Hypothalamus (tissue), 51 donors: ENCODE measurements at places on chromosomes 2 and 18.

GRCh38 chr2:85415980-85416650, 2.4 kb upstream of the SH2D6 start:
- DNase-seq: no peak

DNA sequence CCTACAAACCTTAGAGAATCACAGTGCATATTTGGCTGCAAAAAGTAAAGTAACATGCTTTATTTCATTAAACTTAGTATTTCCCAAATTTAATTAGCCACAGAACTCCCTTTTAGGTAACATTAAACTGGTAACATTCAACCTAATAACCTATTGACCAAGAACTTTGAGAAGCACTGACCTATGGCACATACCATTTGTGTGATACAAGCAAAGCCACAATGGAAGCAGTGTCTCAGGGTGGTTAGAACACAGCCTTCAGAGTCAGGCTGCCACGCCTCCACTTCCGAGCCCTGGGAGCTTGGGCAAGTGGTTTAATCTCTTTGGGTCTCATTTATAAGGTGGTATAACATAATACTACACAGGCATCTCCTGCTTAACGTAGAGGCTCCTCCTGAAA, 301.4 kb downstream of the PDE11A start:
- no peak for DNase-seq

GRCh38 chr2:206890926-206891325, 48.4 kb upstream of the CPO start:
- DNase-seq: no peak

DNA sequence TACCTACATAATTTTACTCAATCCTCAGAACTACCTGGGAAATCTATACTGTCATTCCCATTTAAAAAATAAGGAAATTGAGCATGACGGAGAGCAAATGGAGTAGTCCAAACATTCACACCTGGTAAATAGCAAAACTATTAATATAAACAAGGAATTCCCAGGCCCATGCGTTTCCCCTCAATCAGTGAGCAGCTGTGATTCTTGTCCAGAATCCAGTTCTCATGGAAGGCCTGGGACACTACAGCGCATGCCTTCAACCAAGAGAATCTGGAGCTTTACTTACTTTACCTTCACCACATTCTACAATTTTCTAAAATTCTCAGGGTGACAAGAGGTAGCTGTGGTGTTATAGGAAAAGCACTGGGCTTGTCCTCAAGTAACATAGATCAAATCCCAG, 259.0 kb downstream of the LRATD1 start:
- no peak for DNase-seq

DNA sequence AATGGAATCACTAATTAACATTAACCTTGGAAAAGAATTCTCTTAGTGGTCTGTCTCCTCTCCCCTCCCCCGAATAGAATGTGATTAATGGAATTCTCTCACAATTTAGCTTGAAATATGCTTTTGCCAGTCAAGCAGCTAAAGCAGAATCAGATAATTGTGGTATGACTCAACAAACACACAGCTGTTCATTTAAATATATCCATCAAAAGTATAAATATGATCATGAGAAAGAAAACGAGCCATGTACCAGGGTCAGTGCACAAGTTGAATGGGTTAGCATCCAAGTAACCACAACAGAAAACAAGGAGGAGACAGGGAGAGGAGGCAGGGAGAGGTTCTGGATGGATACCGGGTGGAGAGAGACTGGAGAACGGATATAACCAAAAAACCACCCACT, 66.9 kb downstream of the ACVR1 start:
- DNase-seq: no peak

GRCh38 chr18:50312296-50313030, 25.0 kb upstream of the CXXC1 start:
- DNase-seq: no peak

DNA sequence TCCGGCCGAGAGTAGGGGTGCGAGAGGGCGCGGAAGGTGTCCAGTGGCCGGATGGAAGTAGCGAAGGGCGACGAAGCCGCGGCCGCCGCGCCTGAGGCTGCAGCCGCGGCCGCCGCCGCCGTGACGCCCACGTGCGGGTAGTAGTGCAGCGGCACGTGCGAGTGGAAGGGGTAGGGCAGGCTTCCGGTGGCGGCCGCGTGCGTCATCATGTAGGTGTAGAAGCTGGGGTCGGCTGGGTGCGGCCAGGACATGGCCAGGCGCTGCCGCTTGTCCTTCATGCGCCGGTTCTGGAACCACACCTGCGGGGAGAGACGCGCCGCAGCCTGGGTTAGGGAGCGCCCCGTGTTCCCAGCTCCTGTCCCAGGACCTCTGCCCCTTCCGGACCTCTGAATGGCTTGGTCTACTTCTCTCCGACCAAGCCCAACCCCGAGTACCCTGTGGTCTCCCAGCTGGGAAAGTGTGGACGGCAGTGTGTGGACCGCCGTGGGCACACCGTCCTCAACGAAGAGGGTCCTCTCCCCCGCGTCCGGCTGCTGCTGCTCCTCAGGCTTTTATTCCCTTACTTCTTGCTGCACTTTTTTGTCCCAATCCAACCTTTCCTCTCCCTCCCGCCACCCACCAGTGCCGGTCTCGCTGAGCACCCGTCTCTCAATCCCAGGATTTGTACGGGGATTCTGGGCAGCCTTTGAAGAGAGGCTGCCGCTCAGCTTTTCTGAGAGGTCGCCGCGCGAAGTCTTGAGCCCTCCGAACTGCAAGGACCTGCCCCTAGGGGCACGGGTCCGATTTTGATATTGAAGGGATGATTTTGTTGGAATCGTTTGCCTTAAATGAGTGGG, 3.0 kb downstream of the EVX2 start:
- no peak for DNase-seq

DNA sequence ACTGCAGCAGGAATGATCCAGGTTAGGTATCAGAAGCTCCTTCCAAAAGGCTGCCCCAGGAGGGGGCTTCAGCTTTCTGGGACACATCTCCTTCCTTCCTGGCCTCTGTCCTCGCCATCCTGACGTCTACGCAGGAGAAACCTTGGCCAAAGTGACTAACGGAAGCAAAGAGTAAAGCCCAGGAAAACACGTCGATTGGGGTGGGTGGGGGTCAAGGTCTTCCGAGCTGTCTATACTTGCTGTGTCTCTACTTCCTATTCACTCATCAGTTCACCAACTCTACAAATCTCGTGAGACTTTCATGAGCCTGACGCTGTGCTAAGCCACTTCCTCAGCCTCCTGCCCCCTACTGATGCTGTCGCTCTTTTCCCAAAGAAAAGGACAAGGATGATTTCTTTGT, 212.6 kb downstream of the TNS1 start:
- DNase-seq: no peak

GRCh38 chr18:45687621-45688020, 36.4 kb upstream of the SLC14A1 start:
- no peak for DNase-seq

DNA sequence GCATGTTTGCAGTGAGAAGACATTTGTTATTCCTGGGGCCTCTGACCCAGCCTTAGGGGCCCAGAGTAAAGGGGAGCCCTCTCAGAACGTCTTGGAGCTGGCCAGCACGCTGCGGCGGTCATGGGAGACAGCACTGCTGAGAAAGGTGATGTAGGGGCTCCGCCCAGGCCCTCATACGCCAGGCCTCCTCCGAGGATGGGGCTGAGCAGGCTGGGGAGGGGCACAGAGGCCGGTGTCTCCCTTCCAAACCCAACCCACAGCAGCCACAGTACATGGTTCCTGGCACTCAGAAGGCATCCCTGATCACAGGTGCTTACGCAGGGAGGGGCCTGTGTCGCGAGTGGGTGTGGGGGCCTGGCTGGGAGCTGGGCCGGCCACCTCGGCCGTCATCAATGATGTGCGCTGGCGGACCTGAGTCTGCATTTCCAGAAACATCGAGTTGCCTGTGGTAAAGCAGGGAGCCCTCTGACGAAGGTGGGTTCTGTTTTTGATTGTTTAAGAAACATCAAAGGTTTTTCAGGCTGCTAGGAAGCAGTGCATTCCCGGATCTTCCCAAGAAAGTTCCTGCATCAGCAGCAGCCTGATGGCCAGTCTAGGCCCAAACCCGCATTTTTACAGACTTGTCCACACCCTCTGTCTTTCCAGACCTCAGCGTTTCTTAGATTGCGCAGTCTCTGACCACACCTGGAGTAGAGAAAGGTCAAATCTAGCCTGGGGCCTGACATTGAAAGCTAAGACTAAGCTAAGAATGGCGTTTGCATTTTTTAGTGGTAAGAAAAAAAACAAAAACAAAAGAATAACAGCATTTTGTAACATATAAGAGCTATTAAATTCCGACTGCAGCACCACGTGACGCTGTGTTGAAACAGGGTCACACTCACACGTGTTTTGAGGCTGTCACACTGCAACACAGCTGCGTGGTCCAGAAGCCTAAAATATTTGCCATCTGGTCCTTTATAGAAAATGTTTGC, 51.2 kb upstream of the PXDN start:
- no peak for DNase-seq

DNA sequence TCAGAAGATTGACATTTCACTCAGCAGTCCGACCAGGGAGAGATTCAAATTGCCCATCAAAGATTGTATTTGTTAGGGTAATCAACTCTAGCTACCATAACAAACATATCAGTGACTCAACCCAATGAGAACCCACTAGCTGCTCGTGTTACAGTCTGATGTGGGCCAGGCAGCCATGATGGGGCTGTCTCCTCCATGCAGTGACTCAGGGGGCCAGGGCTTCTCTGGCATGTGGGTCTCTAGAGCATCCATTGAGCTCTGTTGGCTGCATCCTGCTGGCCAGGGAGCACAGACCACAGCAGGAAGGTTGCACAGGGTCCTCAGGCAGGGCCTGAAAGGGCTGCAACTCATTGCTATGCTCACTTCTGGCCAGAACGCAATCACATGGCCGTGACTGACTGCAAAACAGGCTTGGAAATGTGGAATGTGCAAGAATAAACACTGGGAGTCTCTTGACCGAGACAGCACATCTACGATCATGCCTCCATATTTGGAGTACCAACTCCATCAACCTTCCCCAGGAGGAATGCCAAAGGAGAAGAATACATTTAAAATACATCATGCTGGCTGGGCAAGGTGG, 216.8 kb downstream of the EIPR1 start:
- no peak for DNase-seq

DNA sequence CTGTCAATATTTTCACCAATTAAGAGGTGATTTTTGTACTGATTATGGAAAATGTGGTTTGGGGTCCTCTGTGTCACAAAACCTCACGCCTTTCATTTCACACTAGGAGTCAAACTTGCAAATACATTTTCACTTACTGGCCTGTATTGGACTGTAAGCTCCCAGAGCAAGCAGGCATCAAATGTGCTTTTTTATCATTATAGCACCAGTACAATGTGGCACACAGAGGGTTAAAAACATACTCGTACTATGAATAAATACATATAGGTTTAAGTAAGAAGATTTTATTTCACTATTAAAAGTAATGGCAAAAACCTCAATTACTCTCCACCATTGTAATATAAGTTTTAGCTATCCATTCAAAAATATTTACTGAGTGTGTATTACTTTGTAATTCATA, 56.7 kb downstream of the ABCB11 start:
- DNase-seq: no peak

DNA sequence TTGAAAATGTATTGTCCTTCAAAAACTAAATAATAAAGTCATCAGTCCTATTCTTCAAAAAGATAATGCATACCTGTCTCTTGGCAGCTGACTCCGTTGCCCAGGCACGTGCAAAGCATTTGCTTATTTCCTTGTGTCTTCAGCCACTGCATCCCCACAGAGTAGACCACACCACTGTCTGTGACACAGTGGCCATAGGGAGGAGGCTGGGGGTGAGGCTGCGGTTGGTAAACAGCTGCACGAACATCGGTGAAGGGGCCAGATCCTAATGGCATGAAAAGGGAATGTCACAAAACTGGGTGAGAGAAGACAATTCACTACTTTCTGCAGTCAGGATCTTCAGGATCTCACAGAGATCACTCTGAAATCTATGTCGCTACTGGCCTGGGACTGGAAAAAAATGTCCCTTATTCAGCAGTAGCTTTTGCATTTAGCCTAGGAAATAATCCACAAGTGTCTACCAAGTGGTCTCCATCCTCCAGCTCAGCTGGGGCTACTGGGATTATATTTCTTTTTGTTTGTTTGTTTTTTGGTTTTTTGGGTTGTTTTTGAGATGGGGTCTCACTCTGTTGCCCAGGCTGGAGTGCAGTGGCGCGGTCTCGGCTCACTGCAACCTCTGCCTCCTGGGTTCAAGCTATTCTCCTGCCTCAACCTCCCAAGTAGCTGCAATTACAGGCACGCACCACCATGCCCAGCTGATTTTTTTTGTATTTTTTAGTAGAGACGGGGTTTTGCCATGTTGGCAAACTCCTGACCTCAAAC, 10.7 kb downstream of the FN1 start:
- DNase-seq: no peak

DNA sequence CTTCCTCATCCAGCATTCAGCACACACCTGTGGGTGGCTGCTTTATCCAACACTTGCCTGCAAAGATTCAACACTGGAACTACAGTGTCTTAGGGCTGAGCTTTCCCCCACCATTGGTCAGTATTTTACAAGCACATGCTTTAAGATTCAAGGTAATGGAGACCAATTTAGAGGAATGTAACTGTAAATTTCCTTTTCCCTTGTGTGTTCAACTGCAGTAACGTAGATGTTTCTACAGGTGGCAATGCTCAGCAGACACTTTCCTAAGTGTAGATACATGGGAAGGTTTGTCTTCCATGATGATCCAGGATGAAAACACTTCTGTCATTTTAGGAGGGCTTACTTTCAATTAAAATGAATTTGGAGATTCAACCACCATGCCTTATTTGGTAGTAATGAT, 143.6 kb upstream of the PXDN start:
- DNase-seq: no peak

- no peak for DNase-seq
Measured at GRCh38 chr2:98153481-98153880, 66.5 kb downstream of the VWA3B start.

GRCh38 chr2:189086250-189086649, 93.3 kb downstream of the COL5A2 start:
- DNase-seq: no peak

DNA sequence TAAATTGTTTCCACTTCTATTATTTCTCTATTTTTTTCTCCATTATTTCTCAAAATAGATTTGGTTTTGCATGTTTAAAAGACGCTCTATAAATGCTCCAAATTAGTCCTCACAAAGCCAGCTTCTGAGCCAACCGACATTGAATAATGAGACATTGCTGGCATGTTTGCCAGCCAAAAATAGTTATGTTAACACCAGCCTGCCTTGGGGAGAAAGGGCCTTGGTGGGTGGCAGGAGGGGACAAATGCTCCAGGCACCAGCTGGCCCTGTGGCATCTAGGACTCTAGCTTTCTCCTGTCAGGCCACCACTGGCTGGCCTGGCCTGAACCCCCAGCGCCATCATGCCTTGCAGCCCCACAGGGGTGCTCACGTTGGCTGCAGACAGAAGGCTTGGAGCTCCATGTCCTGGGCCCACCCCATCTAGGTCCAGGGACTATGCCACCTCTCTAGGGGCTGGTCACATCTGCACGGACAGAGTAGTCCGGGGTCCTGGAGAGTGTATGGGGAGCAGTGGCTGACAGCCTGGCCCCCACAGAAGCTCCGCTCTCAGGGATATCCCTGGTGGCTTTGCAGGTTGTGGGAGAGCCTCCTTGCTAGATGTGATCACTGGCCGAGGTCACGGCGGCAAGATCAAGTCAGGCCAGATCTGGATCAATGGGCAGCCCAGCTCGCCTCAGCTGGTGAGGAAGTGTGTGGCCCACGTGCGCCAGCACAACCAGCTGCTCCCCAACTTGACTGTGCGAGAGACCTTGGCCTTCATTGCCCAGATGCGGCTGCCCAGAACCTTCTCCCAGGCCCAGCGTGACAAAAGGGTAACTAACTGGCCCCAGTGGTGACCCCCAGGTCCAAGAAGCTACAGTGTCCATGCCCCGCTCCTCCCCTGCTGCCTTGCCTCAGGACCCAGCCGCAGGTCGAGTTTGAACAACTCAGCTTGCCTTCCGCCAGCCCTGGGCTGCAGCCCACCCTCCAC, 12.5 kb downstream of the ABCG8 start:
- DNase-seq: no peak
